C1 segment of cervical spinal cord (tissue), 14 donors: ENCODE measurements at places on chromosomes 2 and 18.

- DNase-seq, result no peak
Measured at GRCh38 chr2:11071211-11071610, 84.1 kb upstream of the SLC66A3 start.

- DNase-seq, result no peak
Measured at GRCh38 chr2:194054313-194054712, 1602.7 kb upstream of the SLC39A10 start.

DNA sequence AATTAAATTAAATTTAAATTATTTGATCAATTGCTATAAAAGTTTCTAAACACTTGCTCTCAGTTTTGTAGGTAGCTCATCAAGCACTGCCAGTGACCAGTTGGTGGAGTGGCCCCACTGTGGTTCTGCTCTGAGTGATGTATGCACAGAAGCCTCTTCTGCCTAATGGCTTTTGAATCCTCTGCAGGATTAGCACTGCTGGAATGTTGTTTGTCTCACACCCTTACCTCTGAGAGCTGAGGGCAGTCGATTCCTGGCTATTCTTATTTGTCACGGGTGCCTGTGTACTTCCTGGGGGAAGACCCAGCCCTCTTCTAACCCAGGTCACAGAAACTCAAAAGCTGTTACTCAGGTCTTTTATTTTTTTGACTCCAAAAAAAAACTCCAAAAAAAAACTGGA, 9.5 kb downstream of the CAPN14 start:
- DNase-seq, result no peak

GRCh38 chr2:208373460-208374089, 33.0 kb upstream of the PTH2R start:
- DNase-seq, result no peak

GRCh38 chr2:12826781-12827180, 110.0 kb downstream of the TRIB2 start:
- DNase-seq, result no peak

GRCh38 chr2:48914477-48915089, 159.1 kb upstream of the LHCGR start:
- DNase-seq, result no peak

DNA sequence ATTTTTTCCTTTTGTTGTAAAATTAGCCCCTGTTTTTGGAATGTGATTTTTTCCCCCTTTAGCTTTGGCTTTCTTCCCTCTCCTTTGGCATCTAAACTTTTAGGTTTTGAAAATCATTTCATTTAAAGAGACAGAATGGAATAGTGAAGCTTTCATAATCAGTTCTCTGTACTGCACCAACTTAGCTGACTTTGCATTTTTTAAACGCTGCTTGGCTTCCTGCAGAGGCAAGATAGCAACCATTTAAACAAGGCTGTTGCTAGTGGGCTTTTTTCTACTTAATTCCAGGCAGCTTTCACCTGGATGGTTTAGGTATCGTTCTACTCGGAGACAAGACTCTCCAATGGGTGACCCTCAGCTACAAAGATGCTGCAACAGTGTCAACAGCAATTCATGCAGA, 267.9 kb upstream of the PKDCC start:
- no peak for DNase-seq

DNA sequence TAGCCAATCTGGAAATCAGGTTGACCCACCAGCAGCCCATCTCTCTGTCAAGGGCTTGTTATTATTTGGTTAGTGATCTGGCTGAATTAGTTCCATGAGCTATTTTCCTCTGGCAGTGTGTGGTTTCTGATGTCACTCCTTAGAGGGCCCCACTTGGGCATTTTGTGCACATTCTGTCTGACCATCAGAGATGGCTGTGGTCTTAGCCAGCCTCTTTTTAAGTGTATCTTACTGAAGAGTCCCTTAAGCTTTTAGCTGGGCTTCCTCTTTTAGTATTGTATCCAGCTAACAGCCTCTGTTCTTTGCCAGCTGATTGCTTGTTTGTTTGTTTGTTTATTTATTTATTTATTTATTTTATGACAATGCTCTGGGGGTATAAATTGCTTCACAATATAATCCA, 951.1 kb upstream of the CNTNAP5 start:
- DNase-seq, result no peak

DNA sequence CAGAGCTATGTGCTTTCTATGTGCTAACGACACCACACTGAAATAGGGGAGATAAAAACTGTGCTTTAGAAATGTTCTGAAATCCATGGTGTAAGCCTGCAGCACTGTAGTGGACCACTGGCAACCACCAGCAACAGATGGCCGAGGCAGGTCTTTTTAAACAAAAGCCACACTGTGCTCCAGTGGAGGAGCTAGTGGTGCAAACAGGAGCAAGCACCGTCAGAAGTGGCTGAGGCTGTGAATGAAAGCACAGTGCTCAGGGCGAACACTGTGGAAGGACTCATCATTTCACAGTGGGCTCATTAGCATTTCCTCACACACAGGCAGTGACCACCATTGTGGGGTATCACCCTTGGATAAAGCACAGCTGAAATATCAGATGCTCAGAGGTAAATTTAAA, 22.9 kb upstream of the MTX2 start:
- DNase-seq, result peak; percentile 15

- no peak for DNase-seq
Measured at GRCh38 chr2:37020212-37020886, 54.0 kb upstream of the STRN start.

DNA sequence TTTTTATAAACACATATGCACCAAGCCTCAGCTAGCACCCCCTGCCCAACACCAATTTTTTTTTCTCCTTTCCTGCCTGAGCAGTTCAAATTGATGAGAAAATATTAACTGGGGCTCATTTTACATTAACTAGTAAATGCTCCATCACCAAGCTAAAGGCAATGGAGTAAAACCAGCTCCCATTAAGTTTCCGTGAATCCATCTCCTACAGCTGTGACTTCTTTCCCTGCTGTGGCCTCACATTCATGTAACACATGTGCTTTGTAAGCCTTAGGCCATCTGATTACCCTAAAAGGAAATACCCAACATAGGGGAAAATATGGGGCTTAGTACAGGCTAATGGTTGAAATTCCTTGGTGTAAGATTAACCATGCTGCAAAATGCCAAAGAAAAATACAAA, 60.8 kb downstream of the DNER start:
- no peak for DNase-seq

GRCh38 chr18:28045176-28045810, 131.6 kb downstream of the CDH2 start:
- DNase-seq, result no peak

DNA sequence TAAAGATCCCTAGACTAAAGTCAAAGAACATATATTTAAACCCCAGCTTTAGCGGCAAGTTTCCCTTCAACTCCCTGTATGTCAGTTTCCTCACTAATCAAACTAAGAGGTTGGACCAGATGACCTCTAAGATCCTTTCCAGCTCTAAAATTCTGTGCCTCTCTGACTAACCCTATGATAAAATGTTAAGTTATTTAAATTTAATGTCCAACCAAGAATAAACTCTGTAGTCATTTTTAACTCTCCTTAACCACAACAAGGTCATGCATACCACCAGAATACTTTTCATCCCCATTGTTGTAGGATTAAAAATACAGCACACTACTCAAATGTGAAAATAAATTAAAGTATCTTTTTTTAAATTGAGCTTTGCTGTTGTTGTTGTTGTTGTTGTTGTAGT, 5.2 kb upstream of the PDE1A start:
- no peak for DNase-seq

DNA sequence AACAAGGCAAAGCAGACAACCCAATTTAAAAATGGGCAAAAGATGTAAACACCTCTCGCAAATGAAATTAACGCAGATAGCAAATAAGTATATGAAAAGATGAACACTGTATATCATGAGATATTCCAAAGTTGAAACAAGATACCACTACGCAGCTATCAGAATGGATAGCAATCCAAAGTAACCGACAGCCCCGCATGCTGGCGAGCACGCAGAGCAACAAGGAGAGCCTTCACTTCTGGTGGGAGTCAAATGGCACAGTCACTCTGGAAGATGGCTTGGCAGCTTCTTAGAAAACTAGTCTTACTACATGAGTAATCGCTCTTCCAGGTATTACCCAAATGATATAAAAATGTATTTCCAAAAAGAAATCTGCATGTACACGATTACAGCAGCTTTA, 1.4 kb downstream of the NDUFA10 start:
- no peak for DNase-seq

GRCh38 chr2:85215448-85216401, 82.5 kb downstream of the TCF7L1 start:
- peak; percentile 67 for DNase-seq

DNA sequence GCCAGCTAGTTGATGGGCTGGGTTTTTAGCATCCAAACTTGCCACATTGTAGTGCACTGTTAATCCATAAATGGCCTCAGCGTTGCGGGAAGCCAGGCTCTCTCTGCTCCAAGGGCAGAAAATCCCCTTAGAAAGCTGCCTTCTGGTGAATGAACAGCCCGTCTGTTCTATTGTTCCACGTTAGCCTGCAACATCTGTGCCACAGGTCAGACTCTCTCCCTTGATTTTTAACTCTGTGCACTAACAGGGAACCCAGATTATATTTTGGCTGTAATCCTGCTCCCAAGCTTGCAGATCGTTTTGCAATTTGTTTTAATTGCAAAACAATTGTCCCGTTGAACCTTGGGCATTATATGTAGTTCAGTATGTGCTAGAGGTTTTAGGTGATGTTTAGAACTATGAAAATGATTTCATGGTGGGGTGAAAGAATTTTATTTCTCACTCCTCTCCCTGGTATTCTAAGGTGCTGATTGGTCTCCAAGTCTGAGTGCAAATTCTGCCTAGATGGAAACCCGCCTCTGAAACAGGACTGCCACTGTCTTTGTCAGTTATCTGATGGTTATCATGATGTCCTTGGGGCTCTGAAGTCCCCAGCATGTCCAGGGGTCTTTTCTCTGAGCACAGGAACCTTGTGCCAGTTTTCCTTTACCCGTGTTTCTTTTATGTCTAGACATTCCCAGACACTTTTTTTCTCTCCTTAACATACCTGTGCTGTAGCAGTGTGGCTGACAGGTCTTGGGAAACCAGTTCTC, 106.6 kb downstream of the MAP4K4 start:
- DNase-seq, result no peak

DNA sequence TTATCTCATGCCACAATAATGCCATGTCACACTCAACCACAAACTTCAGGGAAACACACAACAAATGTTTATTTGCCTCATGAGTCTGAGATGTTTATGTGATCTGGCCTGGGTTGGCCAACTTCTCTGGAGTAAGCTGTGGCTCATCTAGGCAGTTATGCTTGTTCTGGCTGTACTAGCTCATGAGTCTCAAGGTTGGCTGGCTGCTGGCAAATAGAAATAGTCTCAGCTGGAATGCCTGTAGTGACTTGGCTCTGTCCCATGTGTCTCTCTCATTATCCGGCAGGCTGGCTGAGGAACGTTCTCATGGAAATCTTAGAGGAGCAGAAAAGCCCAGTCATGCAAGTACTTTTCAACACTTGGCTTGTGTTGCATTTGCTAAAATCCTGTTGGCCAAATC, 234.9 kb upstream of the CDH2 start:
- no peak for DNase-seq

DNA sequence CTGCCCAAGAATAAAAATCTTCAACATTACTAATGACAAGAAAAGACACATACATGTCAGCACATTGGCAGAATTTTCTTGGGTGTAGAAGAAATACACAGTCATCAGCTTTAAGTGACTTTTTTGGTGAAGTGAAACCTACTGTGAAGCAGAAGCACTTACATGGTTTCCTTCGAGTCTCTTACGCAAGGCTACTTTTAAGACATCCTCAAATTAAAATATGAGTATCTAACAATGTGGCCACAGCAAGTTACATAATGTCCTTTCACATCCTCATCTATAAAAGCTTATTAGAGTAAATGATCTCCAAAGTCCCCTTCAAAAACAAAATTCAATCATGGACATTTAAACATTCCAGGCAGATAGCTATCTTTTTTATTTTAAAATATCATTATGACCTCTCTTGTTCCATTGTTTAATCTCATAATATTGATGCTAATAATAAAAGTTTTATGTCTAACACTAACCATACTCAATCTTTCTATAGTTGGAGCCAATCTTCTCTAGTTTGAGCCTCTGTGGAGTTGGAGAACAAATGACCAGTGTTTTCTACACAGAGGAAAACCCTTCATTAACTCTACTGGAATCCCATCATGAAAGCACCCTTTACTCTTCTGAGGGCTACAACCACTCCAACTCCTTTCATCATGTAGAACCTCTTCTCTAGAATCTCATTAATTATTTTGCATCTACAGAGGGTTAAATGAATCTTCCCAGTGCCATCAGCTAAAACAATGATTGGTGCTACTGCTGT, 182.2 kb upstream of the ZFP36L2 start:
- DNase-seq, result no peak

DNA sequence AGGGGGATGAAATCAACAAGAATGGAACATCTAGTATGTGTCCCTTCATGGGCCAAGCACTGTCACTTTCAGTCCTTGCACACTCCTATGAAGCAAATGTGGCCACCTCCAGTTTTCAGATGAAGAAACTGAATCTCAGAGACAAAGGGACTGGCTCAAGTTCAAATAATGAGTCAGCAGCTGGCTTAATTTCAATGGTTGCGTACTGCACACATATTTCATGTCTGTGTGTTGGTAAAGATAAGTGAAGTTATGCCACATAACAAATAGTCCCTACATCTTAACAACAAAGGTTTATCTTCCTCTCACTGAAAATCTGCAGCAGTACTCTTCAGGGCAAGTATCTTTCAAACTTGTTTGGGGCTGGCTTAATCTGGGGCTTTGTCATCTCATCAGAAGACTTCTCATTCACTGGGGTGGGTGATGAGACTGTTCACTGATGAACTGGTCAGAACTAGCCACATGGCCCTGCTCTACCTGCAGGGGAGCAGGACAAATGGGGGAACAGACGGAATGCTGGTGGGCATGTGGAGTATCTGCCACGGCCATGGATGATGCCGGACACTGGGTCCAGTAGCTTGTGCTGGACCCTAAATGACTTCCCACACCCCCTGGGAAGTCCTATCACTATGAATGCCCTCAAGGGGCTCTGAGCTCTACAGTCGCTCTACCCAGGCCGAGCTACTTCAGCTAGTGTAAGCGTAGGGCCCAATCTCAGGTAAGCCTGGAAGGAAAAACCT, 263.2 kb downstream of the CYP26B1 start:
- no peak for DNase-seq

GRCh38 chr2:102080451-102081242, 61.9 kb upstream of the IL1R1 start:
- no peak for DNase-seq

DNA sequence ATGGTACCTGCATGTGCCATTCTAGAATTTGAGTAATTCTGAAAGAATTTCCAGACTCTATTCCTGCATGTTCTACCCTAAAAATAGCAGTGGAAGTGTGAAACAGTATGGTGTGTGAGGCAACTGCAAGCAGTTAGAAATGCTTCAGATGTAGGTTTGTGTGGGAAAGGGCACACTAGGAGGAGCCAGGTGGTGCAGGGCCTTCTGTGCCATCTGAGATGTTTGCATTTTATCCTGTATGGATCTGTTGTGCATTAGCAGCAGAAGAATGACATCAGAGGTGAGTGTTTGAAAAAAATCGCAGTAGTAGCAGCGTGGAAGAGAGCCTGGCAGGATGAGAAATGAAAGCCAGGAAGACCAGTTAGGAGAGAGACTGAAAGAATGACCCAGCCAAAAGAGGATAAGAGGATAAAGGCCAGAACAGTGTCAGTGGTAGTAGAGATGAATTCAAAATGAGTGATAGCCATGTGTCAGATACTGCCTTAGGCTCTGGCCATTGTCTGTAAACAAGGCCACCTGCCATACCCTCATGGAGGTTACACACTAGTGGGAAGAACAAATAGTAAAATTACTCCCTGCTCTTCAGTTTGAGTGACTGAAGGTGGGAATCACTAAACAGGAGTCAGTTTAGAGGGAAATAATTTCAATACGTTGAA, 142.2 kb downstream of the PKP4 start:
- DNase-seq, result peak; percentile 9

GRCh38 chr2:101625387-101625786, 72.1 kb upstream of the MAP4K4 start:
- no peak for DNase-seq

- no peak for DNase-seq
Measured at GRCh38 chr2:192327576-192327975, 132.8 kb upstream of the TMEFF2 start.
